NK-92 treated with Interleukin-12 subunit alpha and Interleukin-12 subunit beta, amount 100 ng/mL, for 24 hours (cell line): ENCODE measurements at places on chromosomes 1 and 21.
A peak's percentile ranks its signal among the peaks of the same experiment; 100 is the strongest.

GRCh38 chr1:1208713-1209433, 2.5 kb upstream of the TNFRSF18 start:
- no peak for DNase-seq

DNA sequence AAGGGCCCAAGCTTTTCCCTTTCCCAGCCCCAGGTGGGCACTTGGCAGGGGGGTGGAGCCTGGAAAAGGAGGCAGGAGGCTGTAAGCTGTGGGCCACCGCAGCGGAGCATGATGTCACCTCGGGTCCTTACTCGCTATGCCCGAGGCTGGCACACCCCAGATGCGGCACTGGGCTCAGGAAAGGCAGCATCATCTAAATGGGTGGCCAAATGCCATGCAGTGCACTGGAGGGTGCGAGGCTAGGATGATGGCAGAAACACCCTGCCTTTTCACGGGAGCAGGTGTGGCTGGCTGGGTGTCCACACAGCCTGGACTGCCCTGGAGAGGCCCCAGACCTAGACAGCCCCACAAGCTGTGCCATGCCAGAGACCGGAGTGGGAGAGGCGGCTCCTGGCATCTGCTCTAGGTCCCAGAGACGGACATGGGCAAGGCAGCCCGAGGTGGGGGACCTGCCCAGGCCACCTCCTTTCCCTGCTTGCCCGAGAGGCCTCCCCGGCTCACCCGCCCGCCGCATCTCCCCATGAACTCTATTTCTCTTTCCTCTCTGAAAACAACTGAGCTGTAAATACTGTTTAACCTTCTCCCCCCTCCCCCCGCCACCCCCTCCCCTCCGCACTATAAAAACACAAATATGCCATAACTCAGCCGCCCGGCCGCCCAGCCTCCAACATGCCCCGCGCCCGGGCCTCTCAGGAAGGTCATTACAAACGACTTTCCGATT, 124.7 kb downstream of the CASZ1 start:
- DNase-seq = no peak

DNA sequence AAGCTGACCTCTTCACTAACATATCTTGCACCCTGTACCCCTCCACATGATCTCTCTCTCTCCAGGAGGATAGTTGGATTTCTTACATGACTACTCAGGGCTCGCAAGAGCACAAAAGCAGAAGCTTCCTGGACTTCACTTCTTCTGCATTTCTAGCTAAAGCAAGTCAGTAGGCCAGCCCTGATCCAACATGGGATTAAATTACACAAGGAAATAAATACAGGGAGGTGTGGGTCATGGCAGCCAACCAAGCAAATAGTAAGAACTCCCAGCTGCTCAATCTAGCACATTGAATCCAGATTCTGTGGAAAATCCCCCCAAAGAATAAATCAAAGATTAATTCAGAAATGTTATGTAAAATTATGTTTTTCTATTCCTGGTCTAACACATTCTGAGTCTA, 33.3 kb downstream of the KLHDC7A start:
- DNase-seq = no peak

- DNase-seq = no peak
These were observed 507 bp downstream of the GLIS1 start for GRCh38 chr1:53738205-53739108.

DNA sequence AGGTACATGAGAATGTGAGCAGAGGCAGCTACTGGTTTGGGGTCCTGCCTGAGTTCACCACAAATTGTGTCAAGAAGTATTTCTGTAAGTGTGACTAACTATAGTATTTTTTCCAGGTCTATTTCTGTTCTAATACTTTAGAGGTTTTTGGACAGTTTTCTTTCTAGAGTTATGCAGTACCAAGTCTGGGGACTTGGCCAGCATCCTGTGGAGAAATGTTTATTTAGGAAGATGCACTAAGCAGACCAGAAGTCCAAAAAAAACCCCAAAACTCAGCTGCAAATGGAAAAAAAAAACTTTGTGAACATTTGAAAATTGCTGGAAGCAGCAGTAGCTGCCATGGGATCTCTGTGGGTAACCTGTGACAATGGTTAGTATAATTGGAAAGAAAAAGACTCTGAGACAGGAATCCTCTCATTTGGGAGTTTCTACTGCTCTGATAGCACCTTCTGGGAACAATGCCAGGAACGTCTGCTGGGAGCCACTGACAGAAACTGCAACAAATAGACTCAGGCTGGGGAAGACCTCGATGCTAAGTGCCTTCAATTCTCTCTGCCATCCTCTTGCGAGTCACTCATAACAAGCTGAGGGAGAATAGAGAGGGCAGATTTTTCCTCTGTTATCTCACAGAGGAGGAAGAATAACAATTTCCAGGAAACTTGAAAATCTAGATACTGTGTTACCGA, 37.6 kb downstream of the OR10R2 start:
- no peak for DNase-seq

- no peak for DNase-seq
These were observed 126.2 kb upstream of the DAB1 start for GRCh38 chr1:57550092-57550491.

DNA sequence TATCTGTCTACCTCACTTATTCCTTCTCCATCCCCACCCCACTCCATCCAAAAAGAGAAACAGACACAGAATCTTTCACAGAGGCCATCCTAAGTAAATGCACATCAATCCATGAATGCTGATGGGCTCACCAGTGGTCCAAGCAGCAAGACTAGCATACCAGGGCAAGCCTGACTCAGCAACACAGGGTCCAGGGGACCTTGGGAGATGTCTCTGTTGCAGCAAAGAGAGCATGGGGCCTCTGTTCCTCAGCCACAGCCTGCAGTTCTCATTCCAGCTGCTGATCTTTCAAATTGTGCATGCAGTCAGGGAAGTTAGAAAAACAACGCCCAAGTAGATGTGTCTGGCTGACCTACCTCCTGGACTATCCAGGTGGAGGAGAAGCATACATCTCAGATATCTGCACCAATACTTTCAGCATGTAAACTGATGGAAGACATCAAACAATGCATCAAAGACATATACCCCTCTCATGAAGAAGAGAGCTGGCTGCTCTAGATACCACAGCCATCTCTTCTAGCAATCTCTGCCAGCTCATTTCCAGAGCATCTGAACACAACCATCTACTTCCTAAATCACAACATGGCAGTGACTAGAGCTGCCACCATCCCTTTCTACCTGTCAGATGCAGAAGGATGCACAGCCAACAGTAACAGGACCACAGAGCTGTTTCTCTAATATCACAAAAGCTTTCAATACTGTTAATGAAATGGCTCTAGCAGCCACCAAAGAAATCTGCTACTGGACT, 54.5 kb downstream of the CD34 start:
- DNase-seq = no peak

DNA sequence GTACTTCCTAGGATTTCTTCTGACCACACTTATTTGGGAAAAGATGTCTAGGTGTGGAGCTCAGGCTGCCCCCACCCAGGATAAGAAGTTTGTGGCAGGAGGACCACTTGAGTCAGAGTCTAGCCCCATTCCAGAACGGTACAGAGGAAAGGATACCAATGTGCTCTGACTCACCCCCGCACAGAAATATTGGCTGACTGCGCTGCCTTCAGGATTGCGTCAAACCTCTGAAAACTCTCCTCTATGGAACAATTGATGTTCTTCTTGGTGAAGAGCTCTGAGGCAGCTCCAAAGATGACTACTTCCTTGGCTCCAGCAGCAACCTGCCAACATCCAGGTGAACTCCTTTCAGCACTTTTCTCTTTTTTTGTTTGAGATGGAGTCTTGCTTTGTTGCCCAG, 11.2 kb downstream of the HMGCL start:
- DNase-seq = no peak

- DNase-seq = no peak
These were observed 21.8 kb downstream of the MMEL1 start for GRCh38 chr1:2611031-2611501.

- no peak for DNase-seq
These were observed 6.4 kb downstream of the PTAFR start for GRCh38 chr1:28170001-28170596.

DNA sequence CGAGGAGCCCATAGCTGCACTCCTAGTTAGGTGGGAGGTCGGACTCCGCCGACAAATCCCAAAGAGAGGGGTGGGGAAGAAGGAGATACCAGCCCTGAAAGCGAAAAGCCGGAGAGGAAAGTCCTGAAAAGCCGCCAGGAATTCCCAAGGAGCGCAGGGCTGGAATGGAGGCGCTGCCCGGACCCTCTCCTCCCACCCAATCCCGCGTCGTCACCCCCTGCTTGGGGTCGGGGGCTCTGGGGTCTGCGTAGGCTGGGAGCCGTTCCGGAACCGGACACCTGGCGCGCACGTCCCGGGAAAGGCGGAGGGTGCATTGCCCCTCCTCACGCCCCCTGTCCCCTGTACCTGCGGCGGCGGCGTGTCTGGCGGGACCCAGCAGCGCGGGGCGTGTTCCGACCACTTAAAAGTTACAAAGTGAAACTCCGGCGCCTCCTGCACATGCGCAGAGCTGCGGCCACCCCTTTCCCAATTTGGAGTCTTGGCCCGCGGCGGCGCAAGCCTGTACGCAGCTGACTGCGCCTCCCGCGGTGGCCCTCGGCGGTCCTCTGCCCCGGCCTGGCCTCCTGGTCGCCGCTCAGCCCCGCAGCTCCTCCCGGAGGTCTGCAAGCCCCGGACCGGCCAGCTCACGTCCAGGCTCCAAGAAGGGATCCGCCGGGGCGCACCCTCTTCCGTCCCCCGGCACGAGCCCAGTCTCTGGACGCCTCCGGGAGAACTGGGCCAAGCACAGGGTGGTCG, at the start of gene TMEM63A:
TSS of gene TMEM63A (minus strand) at position 422 of the 735 bp plus-strand sequence. CDS start 4,800 bp downstream, outside the sequence.
- peak; percentile 45 for DNase-seq

DNA sequence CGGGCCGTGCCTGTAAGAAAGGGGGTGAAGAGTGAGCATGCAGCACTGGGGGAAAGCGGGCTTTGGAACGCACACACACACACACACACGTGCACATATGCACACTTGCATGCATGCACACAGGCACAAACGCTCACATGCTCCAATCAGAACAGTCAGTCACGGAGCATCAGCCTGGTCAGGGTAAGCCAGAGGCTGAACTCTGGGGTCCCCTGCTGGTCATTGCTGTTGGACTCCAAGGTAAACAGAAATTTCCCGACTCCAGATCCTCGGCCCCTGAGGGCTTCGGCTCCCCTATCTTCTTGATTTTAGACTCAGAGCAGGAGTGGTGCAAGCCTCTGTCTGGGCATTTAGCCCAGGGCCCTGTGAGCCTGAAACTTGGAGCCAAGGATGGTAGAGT, 54.2 kb downstream of the SYT2 start:
- no peak for DNase-seq

DNA sequence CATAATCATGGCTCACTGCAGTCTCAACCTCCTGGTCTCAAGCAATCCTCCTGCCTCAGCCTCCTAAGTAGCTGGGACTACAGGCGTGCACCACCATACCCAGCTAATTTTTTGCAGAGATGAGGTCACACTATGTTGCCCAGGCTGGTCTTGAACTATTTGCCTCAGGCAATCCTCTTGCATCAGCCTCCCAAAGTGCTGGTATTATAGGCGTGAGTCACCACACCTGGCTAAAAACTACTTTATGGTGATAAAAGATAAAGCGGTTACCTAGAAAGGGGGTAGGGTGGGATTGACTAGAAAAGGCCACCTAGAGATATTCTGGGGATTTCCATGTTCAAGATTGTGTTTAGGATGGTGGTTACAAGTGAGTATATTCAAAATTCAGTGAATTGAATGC, 5.0 kb downstream of the TSTD1 start:
- no peak for DNase-seq

DNA sequence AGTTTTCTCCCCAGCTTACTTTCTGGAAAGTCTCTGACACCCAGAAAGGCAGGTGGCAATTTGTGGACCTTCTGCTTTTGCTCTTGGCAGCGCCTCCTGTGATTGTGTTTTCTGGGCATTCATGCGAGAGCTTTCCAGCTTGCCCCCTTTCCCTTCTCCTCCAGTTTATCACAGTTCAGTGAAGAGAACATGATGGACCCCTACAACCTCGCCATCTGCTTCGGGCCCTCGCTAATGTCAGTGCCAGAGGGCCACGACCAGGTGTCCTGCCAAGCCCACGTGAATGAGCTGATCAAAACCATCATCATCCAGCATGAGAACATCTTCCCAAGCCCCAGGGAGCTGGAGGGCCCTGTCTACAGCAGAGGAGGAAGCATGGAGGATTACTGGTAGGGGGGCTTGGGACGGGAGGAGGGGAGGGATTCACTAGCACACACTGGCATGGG, 24.3 kb upstream of the IKBKE start:
- no peak for DNase-seq

DNA sequence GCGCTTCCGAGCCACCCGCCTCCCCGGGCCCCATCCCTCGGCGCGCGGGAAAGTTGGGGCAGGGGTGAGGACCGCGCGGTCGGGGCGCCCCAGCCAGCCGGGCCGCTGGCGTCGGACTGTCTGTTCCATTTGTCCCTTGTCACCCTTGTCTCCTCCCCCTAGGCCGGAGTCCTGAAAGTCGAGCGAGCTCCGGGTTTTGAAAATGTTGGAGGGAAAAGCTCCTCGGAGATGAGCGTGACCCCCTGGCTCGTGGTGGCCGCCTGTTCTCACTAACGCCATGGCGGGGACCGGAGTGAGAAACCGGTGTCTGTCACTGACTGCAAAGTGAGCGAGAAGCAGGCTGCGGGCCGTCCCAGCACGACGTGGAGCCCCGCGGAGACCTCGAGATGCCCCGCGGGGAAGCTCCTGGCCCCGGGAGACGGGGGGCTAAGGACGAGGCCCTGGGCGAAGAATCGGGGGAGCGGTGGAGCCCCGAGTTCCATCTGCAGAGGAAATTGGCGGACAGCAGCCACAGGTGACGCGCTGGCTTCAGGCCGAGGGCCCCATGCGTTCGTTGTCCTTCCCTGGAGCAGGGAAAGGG, 491 bp downstream of the PER3 start:
- no peak for DNase-seq

GRCh38 chr21:28923439-28923975, 69.2 kb downstream of the LTN1 start:
- DNase-seq = no peak

DNA sequence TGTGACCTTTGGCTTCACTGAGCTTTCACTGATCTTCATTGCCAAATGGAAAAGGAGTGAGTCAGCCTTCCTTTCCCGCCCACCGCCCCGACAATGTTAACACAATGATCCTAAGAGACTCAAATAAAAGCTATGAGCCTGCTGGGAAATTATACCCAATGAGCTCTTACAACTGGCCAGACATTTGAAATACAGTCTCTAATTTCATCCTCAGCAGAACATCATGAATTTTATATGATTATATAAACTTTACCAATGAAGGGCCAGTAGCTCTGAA, 252.5 kb downstream of the SIPA1L2 start:
- no peak for DNase-seq

GRCh38 chr1:211133393-211133835, 534 bp downstream of the KCNH1 start:
- DNase-seq = no peak

DNA sequence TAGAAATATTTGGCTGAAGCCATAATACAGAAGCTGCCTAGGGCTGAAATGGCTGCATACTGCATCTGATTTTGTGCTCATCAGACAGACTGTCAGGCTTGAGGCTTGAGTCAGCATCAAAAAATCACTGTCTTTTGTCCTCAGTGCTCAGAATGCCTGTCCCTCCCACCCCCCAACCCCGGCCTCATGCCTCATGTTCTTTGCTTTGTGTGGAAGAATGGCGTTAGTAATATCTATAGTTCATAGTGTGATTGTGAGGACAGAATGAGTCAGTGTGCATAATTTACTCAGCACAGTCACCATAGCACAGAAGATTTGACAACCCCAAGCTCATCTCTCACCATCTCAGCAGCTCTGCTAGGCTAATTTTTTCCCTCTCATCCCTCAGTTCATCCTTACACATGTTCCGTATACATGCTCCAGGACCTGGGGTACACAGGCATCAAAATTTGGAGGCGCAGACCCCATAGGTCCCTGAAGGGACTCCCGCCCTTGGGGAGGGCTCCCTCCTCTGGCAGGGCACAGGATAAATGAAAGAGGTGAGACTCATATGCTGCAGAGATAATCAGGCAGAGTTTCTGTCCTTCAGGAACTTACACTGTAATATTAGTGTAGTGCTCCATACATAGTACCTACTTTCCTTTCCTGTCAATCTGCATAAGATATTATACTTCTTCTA, 159.1 kb upstream of the C8B start:
- no peak for DNase-seq
